ENCODE measurements at places on chromosomes 3 and 15.

- DNase-seq = no peak
Measured at GRCh38 chr3:59978979-59979378, 929.2 kb upstream of the CFAP20DC start.

DNA sequence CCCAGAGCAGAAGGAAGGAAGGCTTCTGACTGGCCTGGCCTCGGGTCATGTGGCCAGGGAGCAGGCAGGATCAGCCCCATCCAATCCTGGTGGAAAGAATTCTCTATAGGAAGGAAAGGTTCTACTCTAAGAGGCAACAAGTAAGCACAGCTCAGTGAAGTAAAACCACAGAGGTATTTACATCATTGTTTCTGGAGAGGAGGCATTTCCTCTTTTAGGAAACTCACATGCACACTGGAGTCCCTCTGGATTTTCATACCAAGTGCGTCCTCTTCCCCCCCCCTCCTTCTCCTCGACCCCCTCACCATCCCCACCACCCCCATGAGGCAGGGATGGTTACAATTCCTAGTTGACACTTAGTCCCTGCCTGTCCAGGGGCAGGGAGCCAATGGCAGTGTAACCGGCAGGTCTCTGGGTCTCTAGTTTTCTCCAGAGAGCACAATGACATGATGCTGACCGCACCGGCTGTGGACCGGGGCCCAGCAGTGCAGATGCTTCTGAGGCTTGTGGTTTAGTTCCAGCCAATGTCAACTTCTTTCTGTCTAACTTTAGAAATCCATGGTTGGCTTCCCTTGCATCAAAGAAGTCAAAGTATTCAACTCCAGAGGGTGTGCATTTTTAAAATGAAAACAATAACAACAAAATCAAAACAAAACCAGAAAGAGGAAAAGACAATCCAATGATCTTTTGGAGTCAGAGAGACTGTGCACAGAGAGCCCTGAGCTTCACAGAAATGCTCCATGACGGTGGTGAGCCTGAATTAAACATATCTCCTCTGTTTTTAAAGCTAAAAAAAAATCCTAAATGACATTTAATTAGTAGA lies 230.3 kb upstream of the TLE3 start:
- no peak for DNase-seq

DNA sequence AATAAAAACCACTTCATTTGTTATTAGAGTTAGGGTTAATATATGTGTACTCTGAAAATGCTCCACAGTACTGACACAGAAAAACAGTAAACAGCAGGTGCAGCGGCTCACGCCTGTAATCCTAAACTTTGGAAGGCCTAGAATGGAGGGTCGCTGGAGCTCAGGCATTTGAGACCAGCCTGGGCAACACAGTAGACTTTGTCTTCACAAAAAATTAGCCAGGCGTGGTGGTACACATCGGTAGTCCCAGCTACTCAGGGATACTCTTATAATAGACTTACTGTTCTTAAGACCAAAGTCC lies 40.3 kb downstream of the UACA start:
- DNase-seq = no peak

GRCh38 chr3:127637546-127637945 lies 8.6 kb downstream of the PODXL2 start:
- no peak for DNase-seq

DNA sequence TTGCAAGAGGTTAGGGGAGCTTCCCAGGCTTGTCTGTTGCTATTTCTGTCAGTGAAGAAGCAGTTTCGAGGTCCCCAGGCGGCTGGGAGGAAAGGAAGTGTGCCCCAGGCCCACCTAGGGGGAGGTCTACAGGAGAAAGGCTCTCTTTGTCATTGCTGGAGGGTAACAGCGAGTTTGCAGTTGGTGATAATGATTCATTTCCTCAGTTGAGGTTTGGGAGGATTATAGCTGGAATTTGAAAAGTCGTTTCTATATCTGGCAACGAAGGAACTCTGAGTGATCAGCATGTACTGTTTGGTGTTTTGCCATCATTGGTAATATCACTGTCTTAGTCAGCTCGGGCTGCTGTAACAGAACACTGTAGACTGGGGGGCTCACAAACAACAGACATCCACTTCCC lies 65.5 kb upstream of the UBE3A start:
- DNase-seq = no peak

GRCh38 chr15:70151003-70151402 lies 53.3 kb upstream of the TLE3 start:
- DNase-seq = no peak

DNA sequence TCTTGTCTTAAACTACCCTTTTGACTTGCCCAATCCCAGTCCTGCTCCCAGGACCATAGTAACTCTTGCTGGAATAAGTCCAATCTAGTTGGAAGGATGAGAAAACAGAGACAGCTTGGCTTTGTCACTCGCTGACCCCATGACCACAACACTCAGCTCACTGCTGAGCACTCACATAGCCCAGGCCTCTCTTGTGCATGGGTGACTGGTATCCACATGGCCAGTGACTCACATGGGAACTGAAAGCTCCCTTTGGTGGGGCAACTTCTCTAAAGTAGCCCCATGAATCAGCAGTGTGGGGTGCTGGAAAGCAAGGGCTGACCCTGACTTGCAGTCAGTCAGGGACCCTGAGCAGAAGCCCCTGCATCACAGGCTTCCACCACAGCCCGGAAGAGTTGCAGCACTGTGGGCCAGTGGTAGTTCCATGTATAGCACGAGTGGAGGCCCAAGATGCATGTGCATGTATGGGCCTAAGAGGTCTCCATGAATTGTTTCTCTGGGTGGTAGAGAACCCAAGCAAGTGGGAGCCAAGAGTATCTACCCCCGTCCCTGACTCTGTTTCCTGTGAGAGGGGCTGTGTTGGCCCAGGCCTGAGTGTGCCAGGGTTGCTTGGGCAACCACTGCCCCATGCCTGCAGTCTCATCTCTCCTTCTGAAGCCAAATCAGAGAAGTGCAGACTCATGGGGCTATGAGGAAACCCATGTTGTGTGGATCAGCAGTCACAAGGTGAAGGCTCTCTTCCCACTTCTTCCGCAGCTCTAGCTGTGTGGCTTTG lies 62.1 kb upstream of the XCR1 start:
- DNase-seq = no peak

DNA sequence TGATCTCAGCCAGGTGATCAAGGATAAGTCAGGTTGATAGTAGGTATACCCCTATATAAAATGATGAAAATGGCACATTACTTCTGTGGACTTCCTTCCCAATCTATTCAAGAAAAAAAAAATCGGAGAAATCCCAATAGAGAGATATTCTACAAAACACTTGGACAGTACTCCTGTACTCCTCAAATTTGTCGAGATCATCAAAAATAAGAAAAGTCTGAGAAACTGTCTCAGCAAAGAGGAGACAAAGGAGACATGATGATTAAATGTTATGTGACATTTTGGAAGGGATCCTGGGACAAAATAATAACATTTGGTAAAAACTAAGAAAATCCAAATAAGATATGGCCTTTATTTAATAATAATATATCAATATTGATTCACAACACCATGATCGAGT lies 94.6 kb downstream of the DCLK3 start:
- no peak for DNase-seq

- no peak for DNase-seq
Measured at GRCh38 chr3:69143612-69144011, 21.2 kb upstream of the LMOD3 start.

GRCh38 chr3:98657457-98657856 lies 64.0 kb upstream of the CPOX start:
- DNase-seq = no peak

DNA sequence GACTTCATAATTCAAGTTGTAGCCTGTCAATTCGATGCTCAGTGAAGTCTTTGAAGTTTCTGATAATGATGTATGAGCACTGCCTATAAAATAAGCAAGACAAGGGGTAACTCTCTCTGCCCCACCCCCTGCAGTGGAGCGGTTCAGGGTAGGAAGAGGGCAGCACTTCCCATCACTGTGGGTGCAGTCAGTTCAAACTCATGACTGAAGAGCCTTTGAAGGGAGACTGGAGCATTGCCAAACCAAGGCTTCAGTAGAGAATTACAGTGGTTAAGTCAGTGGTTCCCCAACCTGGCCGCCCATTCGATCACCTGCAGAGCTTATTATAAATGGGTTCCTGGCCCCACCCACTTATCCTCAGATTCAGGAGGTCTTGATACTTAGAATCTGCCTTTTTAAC lies 190.6 kb downstream of the SHQ1 start:
- peak; percentile 2 for DNase-seq

- no peak for DNase-seq
Measured at GRCh38 chr15:44082558-44083157, 112.4 kb downstream of the FRMD5 start.

GRCh38 chr15:67406257-67406861 lies 114.6 kb upstream of the C15orf61 start:
- no peak for DNase-seq

DNA sequence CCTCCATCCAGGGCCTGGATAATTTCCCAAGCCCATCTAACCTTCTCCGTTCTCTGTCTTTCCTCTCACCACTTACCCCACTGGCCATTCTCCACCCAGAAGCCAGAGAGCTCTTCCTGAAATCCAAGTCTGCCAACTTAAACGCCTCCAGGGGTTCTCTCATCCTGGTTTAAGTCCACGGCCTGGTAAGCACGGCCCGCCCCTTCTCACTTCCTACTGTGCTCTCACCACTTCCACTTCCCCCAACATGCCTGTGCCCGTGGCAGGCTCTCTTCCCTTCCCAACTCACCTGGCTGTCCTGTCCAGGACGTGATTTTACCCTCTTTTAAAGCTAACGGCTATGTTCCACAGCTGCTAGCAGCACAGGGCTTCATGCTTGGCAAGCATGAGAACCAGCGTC lies 1.7 kb upstream of the CX3CR1 start:
- no peak for DNase-seq

GRCh38 chr3:183108001-183108449 lies 8.7 kb upstream of the MCCC1 start:
- no peak for DNase-seq

DNA sequence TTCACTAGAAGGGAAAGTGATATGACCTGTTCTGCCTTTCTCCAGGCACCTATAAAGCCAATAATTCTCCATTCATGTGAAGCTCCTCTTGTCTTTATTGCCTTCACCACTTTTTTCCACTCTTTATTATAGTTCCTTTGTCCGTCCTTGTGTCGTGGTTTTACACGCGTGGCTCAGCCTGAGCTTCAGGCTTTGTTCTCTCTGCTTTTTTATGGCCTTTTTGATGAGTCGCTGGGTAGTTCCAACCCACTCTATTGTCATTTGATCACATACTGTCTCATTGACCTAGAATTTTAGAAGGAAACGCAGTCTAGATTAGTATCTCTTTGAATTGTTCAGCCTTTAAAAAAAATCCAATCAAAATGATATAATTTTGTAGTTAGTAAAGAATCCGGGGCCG lies 403.2 kb downstream of the PTPRG start:
- no peak for DNase-seq

GRCh38 chr15:79724312-79724711 lies 172.5 kb downstream of the MTHFS start:
- DNase-seq = no peak

DNA sequence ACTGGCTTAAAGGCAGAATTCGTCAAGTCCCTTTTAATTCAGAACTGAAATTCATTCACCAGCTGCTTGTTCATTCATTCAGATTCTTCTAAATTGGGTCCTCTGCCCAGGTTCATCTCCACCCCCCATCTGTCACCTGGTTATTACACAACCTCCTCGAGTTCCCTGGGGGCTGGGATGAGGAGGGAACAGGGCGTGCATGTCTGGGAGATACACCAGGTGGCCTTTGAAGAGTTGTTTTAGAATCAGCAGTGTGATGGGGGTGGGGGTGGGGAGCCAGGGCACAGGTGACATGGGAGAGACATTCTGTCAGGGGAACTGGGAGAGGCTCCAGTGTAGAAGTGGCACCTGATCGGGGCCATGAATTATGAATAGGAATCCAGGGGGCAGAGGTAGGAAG lies 8.2 kb downstream of the SNX33 start:
- DNase-seq = no peak

GRCh38 chr15:73697033-73697467 lies 12.9 kb downstream of the CD276 start:
- DNase-seq = peak; percentile 41

GRCh38 chr15:24075420-24076089 lies 388.4 kb upstream of the NDN start:
- DNase-seq = no peak

- DNase-seq = no peak
Measured at GRCh38 chr3:39295184-39295775, 15.4 kb upstream of the CX3CR1 start.

DNA sequence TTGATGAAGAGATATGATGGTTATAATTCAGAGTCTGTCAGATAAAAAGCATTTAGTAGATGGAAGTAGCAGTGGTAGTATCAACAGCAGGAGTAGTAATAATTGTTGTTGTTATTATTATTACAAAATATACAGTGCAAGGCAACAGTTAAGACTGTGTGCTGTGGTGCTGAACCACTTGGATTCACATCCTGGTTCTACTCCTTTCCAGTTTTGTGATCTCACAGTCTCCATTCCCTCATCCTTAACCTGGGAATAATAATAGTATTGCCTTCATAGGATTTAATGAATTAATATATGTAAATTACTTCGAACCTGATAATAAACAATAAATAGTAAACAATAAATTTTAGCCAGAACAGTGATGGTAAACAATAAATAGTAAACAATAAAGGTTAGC lies 37.1 kb upstream of the TSC22D2 start:
- no peak for DNase-seq

GRCh38 chr3:13087320-13087990 lies 14.2 kb upstream of the IQSEC1 start:
- no peak for DNase-seq

DNA sequence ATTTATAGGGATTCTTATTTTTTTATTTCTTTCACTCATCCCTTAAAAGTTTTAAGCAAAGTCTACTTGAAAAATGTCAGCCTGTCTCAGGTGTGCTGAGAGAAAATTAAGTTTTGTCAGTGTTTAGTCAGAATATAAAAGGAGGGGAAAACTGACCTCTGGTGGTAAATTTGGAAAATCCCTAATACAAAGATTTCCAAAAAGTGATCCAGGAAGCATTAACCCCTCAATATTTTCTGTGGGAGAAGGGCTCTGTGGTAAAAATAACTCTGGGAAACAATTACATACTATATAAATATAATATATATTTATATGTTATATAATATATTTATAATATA lies 41.0 kb upstream of the FRMD4B start:
- no peak for DNase-seq

DNA sequence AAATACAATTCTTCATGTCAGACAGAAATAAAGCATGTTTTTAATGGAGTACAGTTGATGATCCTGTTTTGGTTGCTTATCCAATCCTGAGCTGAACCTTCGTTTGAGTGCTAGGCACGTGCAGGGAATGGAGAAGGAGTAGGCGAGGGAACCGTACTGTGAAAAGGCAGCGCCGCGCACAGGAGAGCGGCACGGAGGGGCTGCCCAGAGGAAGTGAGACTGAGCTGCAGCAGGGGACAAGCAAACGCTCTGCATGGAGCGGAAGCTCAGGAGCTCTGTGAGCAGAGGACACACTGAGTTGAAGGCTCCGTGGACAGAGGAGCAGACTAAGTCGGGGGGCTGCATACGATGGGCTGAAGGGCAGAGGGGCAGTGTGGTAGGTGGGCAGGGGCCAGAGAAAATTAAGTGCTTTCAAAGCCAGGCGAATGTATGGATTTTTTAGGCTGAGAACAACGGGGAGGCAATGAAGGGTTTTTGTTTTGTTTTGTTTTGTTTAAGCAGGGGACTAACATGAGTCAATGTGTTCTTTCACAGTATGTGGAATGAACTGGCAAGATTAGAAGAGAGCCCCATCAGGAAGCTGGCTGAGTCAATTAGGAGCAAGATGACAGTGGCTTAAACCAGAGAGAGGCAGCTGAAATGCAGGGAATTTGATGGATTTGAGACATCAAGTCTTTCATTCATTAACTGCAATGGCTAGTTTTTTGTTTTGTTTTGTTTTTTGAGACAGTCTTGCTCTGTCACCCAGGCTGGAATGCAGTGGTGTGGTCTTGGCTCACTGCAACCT lies 23.8 kb upstream of the TM2D3 start:
- no peak for DNase-seq

GRCh38 chr15:89164712-89165211 lies 56.6 kb downstream of the RLBP1 start:
- no peak for DNase-seq

All from stimulated activated CD8-positive, alpha-beta memory T cell treated with anti-CD3 and anti-CD28 coated beads, Interleukin-2, amount 100 ng/mL, for 1 hour (primary cell).